Fibroblast of skin of scalp (primary cell): ENCODE measurements at places on chromosomes 7 and 10.

GRCh38 chr7:105297985-105298384 lies 90.7 kb downstream of the SRPK2 start:
- DNase-seq: no peak

- peak; percentile 80 for DNase-seq
These were observed 105.7 kb downstream of the ST8SIA6 start for GRCh38 chr10:17348501-17349349.

- DNase-seq: no peak
These were observed 1.4 kb downstream of the KIN start for GRCh38 chr10:7786430-7786829.

- peak; percentile 26 for DNase-seq
These were observed 36.7 kb upstream of the PRPS1L1 start for GRCh38 chr7:18064242-18064838.

- no peak for DNase-seq
These were observed 3.5 kb downstream of the CYTH3 start for GRCh38 chr7:6268907-6269306.

DNA sequence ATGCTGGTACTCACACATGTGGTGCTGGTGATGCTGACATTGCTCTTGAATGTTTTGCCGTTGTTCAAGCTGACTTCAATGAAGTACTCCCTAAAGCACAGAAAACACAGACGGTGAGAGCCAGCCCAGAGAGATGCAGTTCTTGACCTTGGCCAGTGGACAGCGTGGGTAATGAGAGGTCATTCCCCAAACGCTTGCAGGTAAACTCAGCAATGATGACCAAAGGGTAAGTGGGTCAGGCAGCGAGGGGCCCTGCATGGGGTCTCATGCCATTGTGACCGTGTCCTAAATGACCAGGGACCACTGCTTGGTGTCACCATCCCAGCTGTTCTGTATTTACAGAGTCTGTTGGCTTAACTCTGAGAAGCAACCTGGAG lies 32.8 kb upstream of the ANTXRL start:
- no peak for DNase-seq

DNA sequence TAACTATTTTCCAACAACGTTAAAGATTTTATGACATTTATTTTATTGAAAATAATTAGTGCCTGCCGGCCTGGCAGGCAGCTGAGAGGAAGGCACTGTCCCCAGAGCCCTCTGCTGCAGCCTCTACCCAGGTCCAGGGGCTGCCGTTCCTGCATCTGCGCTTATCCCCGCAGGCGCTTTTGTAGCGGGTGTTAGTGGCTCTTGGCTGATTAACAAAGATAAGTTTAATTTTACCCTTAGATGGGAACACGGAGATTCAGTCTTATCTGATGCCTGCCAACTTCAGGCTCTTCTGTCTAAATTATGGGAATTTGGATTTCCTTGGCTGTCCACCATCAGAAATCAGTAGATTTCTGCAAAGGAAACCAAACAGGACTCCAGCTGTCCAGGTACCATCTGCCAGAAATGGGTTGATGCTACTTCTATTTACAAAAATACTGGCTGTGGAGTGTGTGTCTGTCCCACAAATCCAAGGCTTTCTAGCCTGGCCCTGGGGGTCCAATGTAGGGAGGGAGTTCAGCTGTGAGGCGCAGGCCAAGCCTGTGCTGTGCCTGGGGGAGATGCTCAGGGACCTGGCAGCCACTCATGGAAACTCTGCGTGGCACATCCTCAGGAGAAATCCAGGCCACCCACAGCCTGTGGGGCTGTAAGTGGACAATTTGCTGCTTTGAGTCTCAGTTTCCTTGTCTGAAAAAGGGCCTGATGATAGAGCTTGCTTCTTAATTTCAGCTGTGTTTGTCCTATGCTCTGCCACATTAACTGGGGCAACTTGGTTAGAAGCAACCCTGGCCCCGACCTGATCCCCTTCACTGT lies 62.0 kb upstream of the IGFBP3 start:
- no peak for DNase-seq
